ENCODE measurements at places on chromosomes 2 and 18.
A peak's percentile ranks its signal among the peaks of the same experiment; 100 is the strongest.

- no peak for DNase-seq
Observed at GRCh38 chr2:209473930-209474419, 50.1 kb downstream of the MAP2 start.

DNA sequence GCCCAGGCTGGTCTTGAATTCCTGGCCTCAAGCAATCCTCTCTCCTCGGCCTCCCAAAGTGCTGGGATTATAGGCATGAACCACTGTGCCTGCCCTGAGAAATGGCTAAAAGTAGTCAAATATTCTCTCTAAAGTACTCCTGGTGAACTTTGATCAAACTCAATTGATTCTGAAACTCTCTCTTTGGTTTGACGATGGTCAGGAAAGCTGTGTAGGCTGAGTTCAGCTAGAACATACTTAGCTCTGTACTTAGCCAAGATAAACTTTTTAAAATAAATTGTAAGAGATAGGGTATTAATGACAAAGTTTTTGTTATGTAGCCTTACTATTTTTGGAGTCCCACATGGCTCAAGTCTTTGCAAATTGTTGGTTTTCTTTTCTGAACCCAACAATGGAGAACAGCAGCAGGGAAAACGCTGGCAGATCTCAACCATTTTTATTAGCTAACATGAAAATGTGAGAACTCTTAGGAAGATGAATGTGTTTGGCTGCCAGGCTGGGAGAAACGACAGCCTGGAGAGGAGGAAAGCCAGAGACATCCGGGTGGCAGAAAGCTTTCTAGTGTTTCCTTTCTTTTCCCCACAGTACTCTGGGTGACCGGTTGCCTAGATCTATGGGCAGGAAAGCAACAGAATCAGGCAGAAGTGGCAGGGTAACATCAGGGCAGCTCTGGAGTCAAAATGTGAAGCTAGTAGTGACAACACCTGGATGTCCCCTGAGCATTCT lies 193.0 kb upstream of the LHCGR start:
- no peak for DNase-seq

DNA sequence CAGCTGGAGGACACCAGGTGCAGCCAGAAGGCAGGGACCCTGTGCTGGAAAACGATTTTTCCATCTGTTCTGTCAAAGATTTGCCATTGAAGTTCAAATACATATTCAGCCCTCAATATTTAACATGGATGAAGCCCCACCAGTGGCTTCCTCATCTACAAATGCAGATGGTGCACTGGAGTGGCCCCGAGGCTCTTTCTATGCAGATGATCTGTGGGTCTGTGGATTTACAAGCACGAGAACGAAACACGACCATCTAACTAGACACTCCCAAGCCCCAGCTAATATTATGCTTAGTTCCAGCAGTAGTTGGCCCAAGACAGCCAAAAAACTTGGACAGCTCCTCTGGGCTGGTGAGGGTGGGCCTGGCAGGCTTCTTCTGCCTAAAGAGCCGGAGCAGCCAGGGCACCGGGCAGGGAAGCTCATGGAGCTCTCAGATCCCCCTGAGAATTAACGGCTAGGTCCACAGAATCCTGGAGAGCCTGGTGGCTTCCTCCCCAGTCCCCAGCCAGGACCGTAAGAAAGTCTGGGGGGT lies 9.2 kb upstream of the IL1R2 start:
- DNase-seq, result no peak

GRCh38 chr2:181924336-181924735 lies 32.8 kb downstream of the ITPRID2 start:
- no peak for DNase-seq

DNA sequence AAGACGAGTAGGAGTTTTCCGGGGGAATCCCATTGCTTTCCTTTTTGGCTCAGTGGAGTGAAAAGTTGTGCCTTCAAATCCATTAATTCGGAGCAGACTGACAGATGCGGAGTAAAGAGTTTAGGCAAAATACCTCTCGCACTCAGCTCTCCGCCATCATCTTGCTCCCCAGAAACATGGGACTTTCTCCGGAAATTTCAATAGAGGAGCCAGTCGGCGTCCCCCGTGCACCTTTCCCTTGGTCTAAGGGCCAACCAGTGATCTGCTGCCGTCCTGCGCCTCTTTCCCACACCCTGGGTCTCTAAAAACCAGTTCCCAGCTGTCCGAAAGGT lies 318 bp downstream of the TYW5 start:
- DNase-seq, result peak; percentile 48

DNA sequence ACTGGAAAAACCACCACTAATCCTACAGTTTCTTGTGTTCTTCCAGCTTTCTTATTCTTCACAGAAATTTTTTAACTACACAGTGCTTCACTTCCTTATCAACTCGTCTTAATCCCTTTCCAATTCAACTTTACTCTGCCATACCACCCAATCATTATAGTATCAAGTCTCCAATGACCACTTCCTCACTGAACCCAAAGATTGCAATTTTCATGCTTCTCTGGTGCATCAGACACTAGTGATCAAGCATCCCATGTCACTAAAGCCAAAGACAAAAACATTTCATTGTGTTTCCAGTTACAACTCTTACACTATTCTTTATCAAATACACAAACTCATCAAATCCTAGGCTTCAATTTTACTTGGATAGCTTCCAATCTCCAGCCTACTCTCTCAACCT lies 9.5 kb downstream of the CHAC2 start:
- DNase-seq, result no peak

GRCh38 chr2:47072018-47072691 lies 83.0 kb downstream of the STPG4 start:
- DNase-seq, result no peak

DNA sequence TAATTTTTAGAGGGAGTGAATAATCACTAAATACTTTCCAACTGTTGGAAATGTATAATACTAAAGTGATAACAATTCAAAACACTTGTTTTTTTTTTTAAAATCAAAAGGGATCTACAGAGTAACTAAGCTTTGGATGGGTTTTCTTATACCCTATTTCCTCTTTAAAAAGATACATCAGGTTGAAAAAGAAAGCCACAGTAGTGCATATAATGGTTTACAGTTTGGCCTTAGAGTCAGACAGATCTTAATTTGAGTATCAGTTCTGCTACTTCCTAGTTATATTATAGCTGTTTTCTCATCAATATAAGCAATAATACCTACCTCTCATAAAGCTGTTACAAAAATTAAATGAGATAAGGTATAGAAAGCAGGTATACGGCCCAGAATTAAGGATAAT lies 28.5 kb downstream of the PSME4 start:
- no peak for DNase-seq

- no peak for DNase-seq
Observed at GRCh38 chr2:156486147-156486546, 50.0 kb downstream of the GPD2 start.

DNA sequence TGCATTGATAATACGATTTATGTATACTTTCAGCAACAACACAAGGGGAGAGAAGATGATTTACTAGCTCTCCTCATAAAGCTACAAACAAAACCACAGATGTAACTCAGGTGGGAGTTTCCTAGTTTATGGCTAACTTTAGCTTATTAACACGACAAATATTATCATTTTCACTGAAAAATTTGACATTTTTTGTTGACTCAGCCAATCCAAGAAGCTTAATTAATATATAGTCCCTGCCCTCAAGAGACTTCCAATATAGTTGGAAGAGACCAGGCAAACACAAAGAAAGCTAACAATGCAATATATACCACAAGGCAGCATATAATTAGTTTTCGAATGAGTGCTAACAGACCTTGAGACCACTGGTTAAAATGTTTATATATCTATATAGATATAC lies 775 bp downstream of the WDR12 start:
- no peak for DNase-seq

- no peak for DNase-seq
Observed at GRCh38 chr2:192314800-192315481, 120.2 kb upstream of the TMEFF2 start.

GRCh38 chr2:209074711-209075110 lies 349.1 kb upstream of the MAP2 start:
- no peak for DNase-seq

DNA sequence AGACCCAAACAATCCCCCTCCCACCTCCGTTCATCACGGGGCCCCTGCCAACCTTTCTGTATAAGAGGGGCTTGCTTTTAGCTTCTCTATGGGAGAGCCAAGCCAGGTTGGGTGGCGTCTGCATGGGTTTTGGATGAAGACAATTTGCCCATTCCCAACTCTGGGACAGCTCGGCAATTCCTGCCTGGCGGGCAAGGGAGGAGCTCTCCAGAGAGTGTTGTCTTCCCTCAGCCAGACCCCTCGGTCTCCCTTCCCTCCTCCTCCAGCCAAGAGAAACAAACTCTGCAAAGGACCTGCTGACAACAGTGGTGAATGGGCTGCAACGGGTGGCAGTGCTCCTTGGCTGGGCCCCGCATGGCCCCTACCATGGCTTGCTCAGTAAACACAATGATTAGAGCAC lies 267.2 kb upstream of the HDAC4 start:
- DNase-seq, result no peak

DNA sequence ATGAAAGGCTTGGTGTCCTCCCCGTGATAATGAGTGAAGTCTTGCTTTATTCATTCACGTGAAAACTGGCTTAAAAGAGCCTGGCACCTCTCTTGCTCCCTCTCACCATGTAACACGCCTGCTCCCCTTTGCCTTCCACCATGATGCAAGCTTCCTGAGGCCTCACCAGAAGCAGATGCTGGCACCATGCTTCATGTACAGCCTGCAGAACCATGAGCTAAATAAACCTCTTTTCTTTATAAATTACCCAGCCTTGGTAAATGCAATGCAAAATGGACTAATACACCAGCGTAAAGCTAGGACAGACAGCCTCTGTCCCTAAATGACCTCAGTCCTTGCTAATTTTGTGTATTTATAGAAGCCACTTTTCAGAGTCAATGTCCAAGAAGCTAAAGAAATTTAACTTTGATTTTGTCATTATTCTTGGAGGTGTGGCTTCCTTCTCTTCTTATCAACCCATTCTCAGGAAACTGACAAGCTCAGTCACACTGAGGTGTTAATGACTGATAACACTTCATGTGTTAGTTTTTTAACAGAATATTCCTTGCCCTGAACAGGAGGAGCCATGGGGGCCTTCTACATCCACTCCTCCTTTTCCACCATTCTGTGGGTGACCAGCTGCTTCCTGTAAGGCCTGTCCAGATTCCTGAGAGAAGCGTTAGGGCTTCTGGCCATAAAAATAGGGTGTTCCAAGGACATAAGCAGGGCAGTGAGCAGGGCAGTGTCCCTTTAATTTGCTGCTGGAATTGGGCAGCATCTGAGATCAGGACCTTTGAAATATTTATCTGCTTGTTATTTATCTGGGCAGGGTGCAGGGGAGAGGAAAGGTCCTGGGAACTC lies 38.0 kb upstream of the EPAS1 start:
- no peak for DNase-seq

All from NCI-H774 (cell line).